ENCODE measurements at places on chromosomes 7 and 10.

GRCh38 chr10:97981816-97982215 lies 48.6 kb downstream of the CRTAC1 start:
- no peak for DNase-seq

DNA sequence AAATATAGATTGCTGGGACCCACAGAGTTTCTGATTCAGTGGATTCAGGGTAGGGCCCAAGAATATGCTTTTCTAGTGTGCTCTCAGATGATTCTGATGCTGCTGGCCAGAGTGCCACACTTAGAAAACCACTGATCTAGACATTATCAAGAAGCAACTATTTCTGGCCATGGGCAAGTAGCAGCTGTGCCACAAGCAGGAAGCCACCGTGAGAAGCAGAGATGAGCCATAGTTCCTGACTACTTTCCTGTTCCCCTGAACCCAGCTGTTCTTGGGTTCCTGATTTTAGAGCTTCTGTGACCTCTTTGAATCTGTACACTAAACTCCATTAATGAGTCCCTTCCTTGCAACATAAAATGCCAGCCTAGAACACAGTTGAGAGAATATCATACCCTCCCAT lies 38.1 kb upstream of the PIK3AP1 start:
- no peak for DNase-seq

- no peak for DNase-seq
Observed at GRCh38 chr7:148963583-148964482, 64.5 kb downstream of the PDIA4 start.

DNA sequence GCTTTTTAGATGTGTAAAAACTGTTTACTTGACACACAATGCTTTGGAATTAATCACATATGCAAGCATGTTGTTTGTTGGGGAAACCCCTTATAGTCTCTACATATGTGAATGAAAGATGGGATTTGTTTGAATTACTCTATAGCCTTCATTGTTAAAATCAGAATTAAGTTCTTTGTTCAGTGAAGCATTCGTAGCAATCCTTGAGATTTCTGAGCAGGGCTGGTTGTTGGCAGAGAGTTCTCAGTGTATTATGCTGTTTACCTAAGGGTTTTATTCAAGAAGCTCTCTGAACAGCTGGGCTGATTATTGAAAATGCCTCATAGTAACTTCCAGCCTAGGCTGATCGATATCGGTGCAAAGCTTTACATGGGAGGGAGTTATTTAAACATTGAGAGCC lies 190.9 kb downstream of the VTI1A start:
- no peak for DNase-seq

- no peak for DNase-seq
Observed at GRCh38 chr7:113856010-113856409, 62.8 kb downstream of the PPP1R3A start.

- no peak for DNase-seq
Observed at GRCh38 chr10:59098831-59099452, 77.5 kb upstream of the PHYHIPL start.

DNA sequence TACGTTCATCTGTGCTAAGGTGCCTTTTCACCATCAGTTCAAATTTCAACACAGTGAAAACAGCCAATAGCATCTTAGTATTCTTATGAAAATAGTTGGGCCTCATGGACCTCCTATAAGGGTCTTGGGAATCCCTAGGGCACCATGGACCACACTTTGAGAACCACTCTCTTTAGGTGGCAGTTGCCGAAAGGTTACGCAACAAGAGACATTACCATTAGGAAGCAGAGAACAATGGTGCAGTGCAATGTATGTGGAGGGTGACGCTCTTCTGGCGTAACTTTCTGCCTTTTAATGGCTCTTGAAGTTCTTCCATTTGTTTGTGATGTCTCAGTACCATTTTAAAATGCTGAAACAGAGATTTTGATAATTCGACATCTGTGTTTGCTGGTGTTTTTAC lies 131.1 kb downstream of the CNNM2 start:
- no peak for DNase-seq

- no peak for DNase-seq
Observed at GRCh38 chr7:47336472-47337425, 245.2 kb downstream of the TNS3 start.

DNA sequence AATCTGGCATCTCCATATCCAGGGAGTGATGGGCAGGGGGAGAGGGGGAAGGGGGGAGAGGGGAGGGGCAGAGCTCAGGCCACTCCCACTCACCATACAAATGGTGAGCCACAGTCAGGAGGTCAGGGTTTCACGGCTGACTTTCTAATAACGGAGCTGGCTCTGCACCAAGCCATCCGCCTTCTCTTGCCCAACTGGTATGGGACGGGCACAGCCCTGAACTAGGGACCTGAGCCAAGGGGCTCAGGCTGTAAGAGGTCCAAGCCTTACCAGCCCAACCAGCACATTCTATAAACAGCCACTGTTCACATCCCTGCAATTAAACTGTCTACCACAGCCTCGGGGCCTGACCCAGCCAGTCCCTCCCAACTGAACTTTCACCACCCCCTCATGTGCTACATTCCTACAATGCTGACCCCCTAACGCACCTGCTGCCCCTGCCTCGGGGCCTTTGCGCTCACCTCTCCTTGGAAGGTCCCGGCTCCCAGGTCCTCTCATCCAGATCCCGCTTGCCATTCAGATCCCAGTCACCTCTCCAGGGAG lies 32.5 kb downstream of the RGS10 start:
- no peak for DNase-seq

GRCh38 chr7:69115788-69116187 lies 482.5 kb upstream of the AUTS2 start:
- DNase-seq = no peak

DNA sequence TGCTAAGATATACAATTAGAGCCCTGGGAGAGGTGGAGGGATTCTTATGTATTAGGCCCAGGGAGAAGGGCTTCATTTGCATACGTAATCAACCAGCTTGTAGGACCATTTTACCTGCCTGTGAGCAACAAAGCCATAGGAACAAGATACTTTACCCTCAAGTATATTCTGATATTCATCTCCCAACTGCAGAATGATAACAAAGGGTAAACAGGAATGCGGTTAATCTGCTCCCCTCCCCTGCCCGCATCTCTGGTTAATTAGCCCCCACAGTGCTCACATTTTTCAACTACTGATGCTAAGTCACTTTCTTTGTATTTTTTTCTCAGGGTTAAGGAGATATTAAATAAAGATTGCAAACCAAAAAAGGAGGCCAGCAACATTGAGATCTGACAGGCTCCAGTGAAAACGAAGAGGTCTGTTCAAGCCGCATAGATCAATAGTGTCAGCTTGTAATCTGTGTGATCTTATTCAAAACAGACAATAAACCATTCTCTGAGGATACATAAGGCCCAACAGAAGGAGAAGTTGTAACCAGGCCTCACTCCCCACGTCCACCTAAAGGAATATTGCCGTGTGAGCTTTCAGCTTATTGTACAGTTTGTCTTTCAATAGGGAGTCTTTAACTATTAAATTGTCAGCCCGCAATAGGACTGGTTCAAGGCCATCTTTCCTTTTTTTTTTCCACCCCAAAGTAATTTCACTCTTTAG lies 203.4 kb downstream of the RAPGEF5 start:
- no peak for DNase-seq

DNA sequence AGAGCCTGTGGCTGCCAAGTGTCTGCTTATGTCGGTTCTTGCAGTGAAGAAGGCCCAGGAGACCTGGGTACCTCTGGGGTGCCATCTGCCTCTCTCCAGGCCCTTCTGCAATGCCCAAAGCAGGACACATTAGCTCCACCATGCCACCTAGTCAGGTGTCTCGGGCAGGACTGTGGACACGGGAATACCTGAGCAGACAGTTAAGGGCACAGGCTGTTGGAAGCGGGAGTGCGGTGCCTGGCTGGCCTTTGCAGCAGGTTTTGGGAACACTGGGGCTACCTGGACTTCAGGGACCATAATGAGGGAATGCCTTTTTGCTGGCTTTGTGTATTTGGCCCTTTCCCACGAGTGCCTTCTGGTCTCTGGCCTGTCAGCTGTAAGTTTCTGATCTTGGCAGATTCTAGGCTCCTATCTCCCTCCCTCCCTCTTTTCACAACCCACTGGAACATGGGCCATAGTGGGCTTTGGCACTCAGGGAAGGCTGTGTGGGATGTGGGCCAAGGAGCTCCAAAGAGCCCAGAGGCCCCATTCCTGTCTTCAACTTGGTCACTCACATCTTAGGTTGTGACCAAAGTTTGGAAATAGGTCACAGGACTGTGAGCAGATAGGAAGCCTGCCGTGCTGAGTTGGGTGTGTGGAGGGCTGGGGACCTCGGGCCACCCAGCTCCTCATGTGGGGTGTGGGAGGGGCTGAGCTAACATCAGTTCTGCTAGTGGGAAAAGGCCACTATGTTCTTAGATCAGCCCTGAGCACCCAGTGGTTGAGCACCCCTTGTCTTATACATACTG lies 41.5 kb upstream of the CXCL12 start:
- DNase-seq = no peak

DNA sequence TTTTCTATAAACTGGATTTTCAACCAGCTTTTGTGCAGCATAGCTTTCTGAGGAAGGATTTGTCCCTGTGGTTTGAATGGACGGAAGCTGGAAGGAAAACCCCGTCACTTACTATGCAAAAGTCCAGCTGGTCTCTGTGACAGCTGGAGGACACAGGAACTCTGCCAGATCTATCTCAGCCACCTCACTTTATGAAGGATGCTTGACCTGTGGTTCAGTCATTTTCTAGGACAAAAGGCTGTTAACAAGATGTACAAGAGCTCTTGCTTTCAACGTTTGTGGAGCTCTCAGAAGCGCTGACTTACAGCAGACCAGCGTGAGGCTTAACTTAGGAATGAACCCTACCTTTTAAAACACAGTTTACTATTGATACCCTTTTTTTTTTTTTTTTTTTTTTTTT lies 90.8 kb downstream of the CREM start:
- DNase-seq = no peak

DNA sequence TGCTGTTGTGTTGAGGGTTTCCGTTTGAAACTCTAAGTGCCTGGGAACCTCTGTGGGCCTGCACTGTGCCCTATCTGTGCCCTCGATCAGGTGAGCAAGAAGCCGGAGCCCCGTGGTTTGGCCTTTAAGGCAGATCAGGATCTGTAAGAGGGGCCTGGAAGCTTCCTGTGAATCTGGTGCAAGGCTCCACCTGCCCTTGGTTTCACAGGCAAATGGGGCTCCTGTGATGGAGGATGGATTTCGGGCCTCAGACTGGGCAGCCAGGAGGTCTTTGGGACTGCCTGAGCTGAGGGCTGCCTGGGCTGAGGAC lies 21.6 kb downstream of the SCART1 start:
- DNase-seq = no peak

GRCh38 chr7:157337316-157338149 lies 729 bp downstream of the DNAJB6 start:
- DNase-seq = peak; percentile 84

DNA sequence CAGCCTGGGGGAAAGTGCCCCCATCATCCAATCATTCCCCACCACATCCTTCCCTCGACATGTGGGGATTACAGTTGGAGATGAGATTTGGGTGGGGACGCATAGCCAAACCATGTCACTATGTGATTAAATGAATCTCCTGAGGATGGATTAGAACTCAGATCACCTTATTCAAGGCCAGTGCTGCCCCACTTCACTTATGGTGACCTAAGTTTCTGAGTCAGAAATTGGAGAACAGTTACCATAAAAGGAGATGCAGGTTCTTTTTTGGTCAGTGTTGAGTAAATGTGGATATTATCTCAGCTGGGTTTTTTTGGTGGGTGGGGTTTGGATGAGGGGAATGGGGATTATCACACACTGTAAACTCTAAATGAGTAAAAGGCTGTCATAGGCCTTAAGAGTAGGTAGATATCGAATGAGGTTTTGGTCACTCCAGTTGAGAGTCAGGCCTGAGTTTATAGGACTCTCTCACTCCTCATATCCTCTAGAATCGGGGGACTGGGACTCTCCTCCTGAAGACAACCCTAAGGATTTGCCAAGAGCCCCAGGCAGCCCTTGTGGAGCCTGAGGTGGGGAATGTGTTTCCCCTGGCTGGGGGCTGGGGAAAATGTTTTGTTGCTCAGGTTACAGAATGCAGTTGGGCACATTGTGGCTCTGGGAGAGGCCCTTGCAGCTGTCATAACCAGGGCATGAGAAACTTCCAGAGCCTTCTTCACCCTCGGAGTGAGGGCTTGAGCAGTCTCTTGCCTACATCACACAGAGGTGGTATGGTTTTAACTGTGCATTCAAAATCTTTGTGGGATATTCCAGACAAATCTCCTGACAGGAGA lies 213.0 kb downstream of the BAMBI start:
- DNase-seq = no peak

DNA sequence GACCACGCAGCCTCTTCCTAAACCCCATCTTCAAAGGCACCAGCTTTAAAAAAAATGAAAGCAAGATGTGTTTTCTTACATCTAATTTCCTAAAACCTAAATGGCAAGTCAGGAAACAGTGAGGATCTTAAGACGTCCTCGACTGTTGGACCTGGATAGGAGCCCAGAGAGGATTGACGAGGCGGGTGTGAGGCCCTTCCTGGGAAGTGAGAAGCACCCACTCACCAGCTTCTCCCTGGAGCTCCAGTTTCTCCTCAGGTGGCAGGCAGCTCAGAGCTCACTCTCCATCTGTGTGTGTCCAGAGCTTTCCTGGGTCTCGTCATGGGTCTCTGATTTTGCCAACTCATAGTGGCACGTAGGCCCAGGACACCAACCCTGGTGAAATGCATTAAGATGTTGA lies 614.0 kb upstream of the AUTS2 start:
- DNase-seq = no peak

GRCh38 chr10:83990126-83990525 lies 149.2 kb upstream of the GHITM start:
- DNase-seq = no peak

- no peak for DNase-seq
Observed at GRCh38 chr10:78515038-78515872, 481.6 kb downstream of the RPS24 start.

DNA sequence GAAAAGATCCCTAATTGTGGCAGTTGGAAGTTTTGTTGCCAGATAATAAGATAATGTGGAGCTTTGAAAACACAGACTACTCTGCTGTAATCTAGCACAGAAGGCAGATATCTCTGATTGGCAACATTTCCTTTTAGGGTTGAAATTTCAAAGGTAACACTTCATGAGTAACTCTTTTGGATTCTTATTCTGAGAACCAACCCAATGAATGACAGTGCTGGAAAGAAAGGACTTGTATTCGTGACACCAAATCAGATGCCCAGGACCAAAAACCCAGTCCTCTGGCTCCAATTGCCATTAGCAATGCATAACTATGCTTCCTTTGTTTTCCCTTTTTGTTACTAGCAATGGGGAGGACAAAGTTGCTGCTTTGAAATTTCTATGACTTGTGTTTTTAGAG lies 41.0 kb upstream of the ELMO1 start:
- DNase-seq = no peak
